HT-29 (cell line): ENCODE measurements at places on chromosomes 5 and 9.

GRCh38 chr9:109769250-109769649 lies 10.7 kb upstream of the PALM2AKAP2 start:
- DNase-seq, result no peak

DNA sequence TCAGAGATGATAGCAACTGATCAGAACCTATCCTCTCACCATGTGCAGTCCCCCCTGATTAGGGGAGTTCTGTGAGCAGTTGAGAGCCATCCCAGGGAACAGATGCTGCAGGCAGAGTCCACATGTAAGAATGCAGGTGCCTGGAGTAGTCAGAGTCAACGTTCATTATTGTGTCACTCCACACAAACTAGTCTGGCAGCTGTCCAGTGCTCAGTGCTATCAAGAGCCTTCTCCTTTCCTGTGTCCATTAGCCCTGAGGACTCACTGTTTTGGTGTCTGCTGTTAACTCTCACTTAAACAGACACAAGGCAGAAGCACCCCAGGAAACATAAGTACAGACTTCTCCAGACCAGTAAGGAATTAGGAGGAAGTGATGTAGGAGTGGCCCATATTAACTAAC lies 2.5 kb downstream of the SH3TC2 start:
- DNase-seq, result peak; percentile 82

DNA sequence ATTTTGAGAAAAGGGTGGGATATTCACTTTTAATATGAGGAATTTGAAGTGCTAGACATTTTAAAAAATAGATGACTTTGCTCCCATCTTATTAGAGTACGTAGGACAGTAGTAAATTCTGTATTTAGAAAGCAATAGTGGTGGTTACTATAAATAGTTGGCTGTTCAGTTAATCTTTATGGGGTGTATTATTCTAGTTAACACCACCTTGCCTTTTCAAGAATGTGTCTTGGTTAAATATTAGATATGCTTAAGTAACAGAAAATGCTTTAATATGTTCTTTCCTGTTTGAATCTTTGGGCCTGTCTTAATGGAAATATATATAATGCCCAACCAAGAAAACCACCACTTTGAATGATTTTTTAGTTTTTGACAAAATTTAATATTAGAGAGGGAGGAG lies 608.7 kb upstream of the FAM174A start:
- DNase-seq, result no peak

GRCh38 chr9:110048976-110049698 lies 158.8 kb downstream of the C9orf152 start:
- no peak for DNase-seq

DNA sequence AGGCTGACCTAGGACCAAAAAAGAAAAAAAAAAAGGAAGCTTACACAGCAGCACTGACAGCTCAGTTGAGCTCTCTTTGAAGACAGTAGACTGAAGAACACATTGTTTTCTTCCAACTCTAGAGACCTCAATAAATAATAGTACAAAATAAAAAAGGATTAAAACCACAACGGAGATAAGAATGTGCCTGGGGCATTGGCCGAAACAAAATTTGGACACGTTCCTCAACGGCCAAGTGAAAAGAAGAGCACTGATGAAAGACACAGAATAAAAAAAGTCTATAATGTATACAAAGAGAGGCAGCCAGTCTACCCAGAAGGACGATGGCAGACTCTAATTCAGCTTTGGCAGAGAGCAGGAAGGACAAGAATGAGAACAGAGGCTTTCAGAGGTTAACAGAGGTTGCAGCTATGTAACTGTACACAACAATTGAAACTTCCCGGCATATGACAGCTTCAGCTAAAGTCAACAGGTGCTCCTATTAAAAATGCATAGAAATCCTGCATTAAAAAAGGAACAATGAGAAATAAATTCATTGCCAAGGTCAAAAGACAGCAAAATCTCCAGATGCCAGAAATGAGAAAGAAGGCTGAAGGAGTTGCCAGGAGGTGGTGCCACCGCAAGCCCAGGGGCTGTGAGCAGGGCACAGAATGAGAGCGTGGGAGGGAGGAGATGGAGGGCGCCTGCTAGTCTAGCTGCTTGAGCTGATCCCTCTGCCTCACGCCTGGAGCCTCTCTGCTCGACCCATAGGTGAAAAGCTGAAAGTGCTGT lies 113.9 kb downstream of the DCP2 start:
- DNase-seq, result no peak

GRCh38 chr9:130720762-130721161 lies 27.2 kb downstream of the EXOSC2 start:
- no peak for DNase-seq

DNA sequence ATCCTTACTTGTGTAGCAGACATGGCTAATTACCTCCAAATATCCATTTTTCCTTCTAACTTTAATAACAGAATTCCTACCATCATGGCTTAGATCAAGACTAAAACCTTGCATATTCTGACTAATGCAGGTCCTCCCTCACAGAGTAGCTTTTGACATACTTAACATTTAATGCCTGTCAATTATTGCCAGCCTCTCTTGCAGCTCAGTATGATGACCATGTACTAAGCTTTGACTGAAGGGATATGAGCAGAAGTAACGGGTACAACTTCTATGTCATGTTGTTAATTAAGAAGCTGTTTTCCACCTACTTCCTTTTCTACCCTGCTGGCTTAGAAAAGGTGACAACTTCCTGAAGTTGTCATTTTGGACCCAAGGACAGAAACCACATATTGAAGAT lies 533.4 kb downstream of the PSAT1 start:
- no peak for DNase-seq

DNA sequence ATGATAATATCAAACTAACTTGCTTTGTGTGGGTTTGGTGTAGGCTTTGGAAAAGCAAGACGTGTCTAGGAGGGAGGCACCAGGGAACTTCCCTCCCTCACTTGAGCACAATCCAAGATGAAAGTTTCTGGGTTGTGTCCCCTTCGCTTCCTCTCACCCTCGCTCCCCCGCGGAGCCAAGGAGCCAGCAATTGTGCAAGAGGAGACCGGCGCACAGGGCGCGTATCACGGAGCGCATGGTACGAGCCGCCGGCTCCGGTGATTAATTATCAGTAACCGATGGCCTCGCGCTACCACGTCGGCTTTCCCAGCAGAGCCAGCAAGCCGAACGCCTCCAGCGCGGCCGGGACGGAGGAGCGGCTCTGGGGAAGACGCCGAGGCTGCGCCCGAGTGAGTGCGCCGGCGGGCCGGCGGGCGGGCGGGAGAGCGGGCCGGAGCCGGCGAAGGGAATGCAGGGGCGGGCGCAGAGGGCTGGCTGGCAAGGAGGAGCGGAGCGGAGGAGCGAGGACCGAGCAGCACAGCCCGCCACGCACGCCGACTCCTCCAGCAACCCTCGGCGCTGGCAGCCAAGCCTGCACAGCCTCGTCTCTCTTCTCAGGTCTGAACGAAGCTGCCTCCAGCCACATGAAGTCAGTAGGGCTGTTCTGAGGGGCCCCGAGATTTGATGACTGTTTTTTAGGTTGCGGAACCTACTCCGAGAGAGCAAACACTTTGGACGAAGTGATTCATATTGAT lies 143.6 kb downstream of the BNC2 start:
- no peak for DNase-seq

DNA sequence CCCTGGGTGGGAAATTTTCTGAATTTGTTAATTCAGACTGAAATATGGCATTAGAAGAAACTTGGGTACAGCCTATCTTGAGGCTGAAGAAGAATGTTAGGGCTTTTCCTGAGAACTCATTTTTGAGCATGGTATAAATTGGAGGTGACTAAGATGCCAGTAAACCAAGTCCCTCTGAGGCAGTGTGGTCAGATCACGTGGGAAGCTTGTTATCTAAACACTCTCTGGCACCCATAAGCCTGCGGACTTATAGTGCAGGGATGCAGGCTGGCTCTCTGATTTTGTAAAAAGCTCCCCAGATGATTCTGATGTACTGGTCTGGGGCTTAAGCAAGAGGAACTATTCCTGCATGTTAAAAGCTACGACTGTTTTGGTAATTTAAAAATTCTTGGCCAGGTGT lies 34.3 kb downstream of the MTMR12 start:
- no peak for DNase-seq

GRCh38 chr5:80763211-80763610 lies 108.4 kb upstream of the DHFR start:
- no peak for DNase-seq

GRCh38 chr5:174413567-174414314 lies 310.6 kb upstream of the MSX2 start:
- no peak for DNase-seq

DNA sequence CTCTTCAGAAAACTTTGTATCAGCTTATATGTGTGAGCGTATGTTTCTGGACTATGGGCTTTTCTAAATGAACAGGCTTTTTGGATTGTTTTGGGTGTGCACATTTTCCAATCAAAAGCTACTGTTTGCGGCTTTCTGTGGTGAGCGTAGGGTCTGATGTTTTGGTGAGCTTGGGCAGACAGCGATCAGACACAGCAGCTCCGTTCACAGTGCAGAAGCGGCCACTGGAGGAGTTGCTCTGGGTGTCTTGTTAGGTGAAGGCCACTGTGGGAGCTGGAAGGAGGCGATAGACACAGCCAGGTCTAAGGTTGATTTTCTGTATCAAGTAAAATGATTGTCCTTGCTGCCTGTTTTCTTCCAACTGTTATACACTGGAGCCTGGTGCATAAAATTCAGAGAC lies 11.1 kb downstream of the PRRC2B start:
- DNase-seq, result no peak

- no peak for DNase-seq
These were observed 54.6 kb downstream of the ALG2 start for GRCh38 chr9:99167119-99167518.

- peak; percentile 25 for DNase-seq
These were observed 25.2 kb upstream of the PLAC8L1 start for GRCh38 chr5:146130440-146131045.

GRCh38 chr9:4678679-4679267 lies 596 bp upstream of the CDC37L1 start:
- DNase-seq, result peak; percentile 66

DNA sequence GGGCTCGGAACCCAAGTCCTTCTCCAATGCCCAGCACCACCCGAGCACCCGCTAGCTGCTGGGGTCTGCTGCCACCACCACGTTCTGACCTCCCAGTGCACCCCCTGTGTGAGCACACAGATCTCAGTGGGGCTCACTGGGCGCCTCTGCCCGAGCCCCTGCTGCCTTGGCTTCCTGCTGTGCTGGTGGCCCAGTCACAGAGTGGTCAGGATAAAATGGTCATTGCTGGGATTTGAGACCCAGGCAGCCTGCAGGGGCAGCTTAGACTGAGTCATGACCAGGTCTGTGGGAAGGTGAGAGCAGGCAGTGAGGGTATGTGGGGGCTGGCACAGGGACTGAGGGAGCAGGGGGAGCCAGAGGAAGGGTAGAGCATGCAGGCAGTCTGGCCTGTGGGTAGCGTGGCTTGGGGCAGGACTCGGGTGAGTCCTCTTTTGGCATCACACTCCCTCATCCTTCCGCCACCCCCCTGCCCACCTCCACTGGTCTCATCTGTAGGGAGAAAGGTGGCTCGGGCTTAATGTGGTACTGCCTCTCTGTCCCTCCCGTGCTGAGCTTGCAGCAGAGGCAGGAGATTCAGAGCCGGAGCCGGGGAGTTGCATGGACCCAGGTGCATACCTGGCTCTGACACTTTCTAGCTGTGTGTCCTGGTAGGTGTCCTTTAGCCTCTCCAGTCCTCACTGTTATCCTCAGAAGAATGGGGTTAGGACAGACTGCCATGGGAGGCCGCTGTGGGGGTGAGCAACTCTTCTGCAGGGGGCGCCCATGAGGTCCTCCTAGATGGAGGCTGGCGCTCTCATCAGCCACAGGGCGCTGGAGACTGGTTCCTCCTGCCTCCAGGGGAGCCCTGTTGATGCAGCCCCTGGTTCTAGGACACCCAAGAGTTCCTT lies 32.1 kb downstream of the USP20 start:
- no peak for DNase-seq

DNA sequence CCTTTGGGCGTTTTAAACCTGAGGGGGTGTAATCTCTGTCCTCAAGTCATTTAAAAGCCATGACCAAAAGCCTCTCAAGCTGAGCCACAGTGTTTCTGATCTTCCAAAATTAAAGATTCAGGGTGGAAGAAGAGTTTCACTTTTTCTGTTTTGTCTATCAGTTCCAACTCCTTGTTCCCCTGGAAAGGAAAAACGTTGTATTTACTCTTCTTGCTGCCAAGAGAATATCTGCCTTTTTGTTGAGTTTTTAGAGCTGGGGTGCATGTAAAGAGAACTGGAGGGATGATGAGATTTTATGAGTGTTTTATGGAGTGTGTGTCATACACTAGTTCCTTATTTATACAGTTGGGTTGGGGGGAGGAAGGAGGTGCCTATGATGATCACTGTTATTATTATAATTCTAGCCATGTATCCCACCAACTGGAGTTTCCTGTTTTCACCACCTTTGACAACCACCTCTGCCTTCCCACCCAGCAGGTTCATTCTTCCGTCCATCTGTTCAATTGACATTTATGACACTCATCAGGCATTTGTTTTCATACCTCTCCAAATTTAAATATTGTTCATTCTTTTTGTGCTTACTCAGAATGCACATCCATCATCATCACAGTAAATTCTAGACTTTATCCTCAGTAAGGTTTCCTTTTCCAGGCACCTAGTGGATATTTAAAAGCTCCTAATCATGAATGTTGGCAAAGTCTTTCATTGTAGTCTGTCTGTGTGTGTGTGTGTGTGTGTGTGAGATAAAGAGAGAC lies 97.9 kb upstream of the MPDZ start:
- DNase-seq, result no peak

DNA sequence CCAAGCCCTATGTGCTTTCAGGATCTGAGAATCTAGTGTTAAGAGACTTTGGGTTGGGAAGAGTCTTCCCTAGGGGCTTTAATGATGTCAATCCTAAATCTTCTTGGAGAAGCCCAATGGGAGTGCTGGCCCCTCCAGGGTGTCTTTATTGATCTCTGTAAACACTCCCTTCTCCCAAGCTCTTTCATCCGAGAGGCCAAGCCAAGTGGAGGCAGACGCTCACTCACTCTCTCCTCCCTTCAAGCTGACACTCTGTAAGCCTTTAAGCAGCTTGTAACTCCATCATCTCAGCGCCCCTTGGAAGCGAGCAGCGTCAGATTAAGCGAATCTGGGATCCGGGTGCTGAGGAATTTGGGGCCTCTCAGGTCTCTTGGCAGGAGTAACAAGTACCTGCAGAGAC lies 37.7 kb downstream of the SPARC start:
- DNase-seq, result no peak
